Fibroblast of the aortic adventitia (primary cell): ENCODE measurements at places on chromosomes 12 and 14. TPM values are rescaled to one million over a fixed set of nuclear protein-coding genes. Genes with fewer than 3 reads are reported as not detected.

Gene IQSEC3
- total RNA-seq: 0.41 TPM in 1 of 2 replicates, not detected in the other

Gene TAS2R19
- 6.3 and 6.5 TPM in 2 replicates for total RNA-seq

Gene CCDC38
- not detected in 2 replicates for total RNA-seq

Gene PPM1A
- total RNA-seq: 30.9 and 31.0 TPM in 2 replicates

Gene FOXG1
- total RNA-seq: 0.63 TPM in 1 of 2 replicates, not detected in the other

Gene AQP2
- not detected in 2 replicates for total RNA-seq

Gene VDR
- total RNA-seq: 5.0 and 12.5 TPM in 2 replicates

Gene FSCB
- total RNA-seq: 0.09 and 1.4 TPM in 2 replicates

Gene RHEBL1
- 0.25 and 0.54 TPM in 2 replicates for total RNA-seq

Gene PLD4
- total RNA-seq: 0.09 and 0.16 TPM in 2 replicates

Gene PTCSC3
- not detected in 2 replicates for total RNA-seq

Gene CACNB3
- total RNA-seq: 16.1 and 27.7 TPM in 2 replicates

Gene NGDN
- total RNA-seq: 31.5 and 73.5 TPM in 2 replicates

Gene LTB4R
- total RNA-seq: 0.98 and 1.5 TPM in 2 replicates

Gene TAS2R20
- 1.9 and 5.0 TPM in 2 replicates for total RNA-seq

Gene LIN7A
- 6.6 and 8.9 TPM in 2 replicates for total RNA-seq

Gene TAS2R10
- total RNA-seq: 2.3 TPM in 1 of 2 replicates, not detected in the other

Gene HOXC11
- not detected in 2 replicates for total RNA-seq

Gene CARMIL3
- not detected in 2 replicates for total RNA-seq

Gene GPR68
- 1.3 and 17.1 TPM in 2 replicates for total RNA-seq

Gene CLMN
- total RNA-seq: 0.36 and 1.8 TPM in 2 replicates

Gene ALDH1L2
- total RNA-seq: 41.5 and 79.1 TPM in 2 replicates

Gene IGF1
- total RNA-seq: 0.63 and 6.1 TPM in 2 replicates
